ENCODE measurements at places on chromosomes 4 and X.

DNA sequence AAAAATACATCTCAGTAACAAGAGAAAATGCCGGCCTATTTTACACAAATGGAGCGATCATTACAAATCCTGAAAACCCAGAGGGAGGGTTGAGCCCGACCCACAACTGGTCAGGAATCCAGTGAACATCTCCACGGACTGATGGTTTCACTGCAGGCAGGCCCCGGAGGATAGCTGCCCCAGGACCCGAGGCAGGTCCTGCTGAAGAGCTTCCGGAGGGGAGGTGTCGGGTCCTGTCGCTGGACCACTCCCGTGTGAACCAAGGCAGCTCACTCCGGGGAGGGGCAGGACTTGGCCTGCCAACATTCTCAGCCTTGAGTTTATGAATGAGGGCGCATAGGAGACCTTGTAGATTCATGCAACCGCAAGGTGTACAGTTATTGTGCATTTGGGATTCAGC, 4.8 kb upstream of the CRMP1 start:
- no peak for DNase-seq

DNA sequence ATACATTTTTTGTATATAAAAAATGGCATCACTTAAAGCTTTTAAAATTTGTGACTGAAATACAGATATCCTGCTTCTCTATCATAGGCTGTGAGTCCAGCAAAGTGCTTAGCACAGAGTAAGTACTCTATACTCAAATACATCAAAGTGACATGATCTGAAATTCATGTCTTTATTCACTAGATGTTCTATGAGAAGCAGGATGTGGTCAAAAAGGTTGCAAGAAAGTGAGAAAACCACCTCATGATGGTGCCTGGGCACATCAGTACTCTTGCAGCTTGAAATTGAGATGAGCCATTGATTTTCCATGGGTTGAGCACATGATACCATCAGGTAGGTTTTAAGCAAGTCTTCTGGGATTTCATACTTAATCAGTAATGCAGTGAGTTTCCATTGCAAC, 20.4 kb upstream of the SFRP2 start:
- no peak for DNase-seq

- no peak for DNase-seq
Observed at GRCh38 chr4:135325264-135325663, 1123.7 kb upstream of the PABPC4L start.

GRCh38 chrX:56757327-56757726, 28.3 kb downstream of the NBDY start:
- no peak for DNase-seq

- no peak for DNase-seq
Observed at GRCh38 chr4:78057600-78058550, 752 bp downstream of the FRAS1 start.

DNA sequence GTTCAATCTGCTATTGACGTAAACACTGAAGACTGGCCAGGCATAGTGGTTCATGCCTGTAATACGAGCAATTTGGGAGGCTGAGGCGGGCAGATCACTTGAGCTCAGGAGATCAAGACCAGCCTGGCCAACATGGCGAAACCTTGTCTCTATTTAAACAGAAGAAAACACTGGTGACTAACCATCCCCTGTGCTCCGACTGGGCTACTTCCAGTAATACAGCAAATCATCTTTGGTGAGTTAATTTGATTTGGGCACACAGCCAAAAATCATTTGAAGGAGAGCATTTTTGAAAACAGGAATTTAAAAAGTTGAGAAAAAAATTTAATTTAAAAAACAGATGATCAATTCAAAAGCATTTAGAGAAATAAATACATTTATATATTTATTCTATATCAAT, 52.0 kb downstream of the SEC24D start:
- DNase-seq: peak; percentile 58

DNA sequence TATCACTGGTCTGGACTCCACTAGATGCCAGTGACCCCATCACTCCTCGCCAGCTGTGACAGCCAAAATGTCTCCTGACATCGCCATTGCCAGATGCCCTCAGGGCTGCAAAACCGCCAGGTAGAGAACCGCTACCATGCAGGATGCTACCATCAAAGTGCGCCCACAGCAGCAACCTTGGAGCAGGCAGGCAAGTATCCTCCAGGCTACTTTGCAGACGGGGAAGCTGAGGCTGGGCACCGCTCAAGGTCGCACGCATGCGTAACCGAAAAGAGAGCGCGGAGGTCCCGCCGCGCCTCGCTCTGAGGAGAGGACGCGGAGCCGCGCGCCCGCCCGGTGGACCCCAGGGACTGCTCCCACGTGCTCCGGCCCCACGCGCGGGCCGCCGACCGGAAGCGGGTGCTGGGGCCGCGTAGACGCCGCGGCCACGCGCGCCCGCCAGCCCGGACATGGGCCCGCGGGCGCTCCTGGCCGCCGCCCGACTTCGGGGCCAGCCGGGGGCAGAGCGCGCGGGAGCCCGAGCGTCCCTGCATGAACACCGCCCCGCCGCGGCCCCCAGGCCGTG, at the start of gene STS:
Gene STS, plus strand, starts transcription at position 300 of the 565 bp plus-strand sequence. CDS start 105,488 bp downstream, outside the sequence.
- peak; percentile 7 for DNase-seq

GRCh38 chrX:107601326-107601725, 27.0 kb upstream of the PRPS1 start:
- no peak for DNase-seq

- no peak for DNase-seq
Observed at GRCh38 chr4:77175201-77175611, 18.2 kb downstream of the CCNG2 start.

- peak; percentile 52 for DNase-seq
Observed at GRCh38 chr4:20408611-20409010, 156.9 kb downstream of the SLIT2 start.

DNA sequence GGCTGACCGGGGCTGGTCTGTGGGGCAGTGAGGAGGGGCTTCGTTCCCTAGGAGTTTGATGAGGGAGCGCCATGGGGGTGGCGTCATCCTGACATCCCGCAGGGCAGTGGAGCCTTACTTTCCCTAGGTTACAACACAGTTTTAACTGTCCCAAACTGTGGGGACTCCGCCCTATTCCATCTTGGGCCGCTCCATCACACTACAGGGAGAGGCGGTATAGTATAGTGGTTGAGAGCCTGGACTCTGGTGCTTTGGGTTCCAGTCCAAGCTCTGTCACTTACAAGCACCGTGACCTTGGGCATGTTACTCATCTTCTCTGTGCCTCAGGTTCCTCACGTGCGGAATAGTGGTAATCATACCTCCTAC, 44.2 kb downstream of the ZNF185 start:
- DNase-seq: no peak

- no peak for DNase-seq
Observed at GRCh38 chrX:17086317-17086716, 139.9 kb downstream of the REPS2 start.

DNA sequence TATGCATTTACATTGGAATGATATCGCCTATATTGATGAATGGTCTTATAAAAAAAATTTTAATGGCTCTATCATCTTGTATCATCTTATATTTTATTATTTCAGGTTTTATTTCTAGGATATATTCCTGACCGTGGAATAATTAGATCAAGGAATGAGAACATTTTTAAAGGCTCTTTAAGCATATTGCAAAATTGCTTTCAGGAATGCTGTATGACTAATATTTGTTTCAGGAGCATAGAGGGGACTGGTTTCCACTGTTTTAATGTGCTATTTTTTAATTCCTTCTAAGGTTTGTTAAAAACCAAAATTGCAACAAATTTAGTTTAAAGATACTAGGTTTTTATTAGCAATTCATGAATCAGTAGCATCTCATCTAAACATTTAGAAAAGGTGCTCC, 120.2 kb downstream of the BMPR1B start:
- peak; percentile 68 for DNase-seq

GRCh38 chr4:47690611-47691010, 147.3 kb downstream of the CORIN start:
- peak; percentile 16 for DNase-seq

GRCh38 chr4:35695003-35695402, 549.3 kb downstream of the ARAP2 start:
- no peak for DNase-seq

- no peak for DNase-seq
Observed at GRCh38 chr4:20317424-20317985, 65.8 kb downstream of the SLIT2 start.

- no peak for DNase-seq
Observed at GRCh38 chr4:81905971-81906370, 434.3 kb upstream of the RASGEF1B start.

DNA sequence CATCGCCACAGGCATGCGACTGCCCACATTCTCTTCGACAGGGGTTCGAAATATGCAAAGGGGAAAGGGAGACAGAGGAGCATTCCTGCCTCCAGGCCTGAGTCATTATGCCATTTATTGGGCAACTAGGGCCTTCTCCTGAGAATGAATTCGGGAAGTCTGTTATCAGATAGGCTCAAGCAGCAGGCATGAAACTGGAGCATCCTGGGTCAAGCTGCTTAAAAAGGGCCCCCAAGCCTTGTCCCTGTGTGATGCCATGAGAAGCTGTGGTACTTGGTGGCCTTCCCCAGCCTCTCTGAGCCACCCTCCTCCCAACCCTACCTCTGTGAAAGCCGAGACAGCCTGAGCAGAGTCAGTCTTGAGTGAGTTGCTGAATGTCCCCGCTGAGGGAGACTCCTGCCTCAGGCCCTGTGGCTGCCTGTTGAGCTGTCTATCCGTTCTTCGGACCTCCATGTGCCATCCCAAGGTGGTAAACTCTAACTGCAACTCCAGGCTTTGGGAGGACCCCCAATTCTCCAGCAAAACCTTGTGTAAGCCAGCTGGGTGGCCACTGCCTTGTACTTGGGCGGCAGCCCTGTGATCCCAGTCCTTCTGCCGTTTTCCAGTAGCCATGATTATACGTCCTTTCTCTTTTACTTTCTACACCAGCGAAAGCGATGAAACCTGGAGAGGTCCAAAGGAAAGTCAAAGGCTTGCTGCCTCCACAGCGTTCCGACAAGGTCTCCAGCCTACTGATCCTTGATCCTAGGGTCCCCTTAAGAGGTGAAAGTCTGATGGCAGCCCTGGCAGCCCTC, 37.7 kb downstream of the NBDY start:
- peak; percentile 73 for DNase-seq

DNA sequence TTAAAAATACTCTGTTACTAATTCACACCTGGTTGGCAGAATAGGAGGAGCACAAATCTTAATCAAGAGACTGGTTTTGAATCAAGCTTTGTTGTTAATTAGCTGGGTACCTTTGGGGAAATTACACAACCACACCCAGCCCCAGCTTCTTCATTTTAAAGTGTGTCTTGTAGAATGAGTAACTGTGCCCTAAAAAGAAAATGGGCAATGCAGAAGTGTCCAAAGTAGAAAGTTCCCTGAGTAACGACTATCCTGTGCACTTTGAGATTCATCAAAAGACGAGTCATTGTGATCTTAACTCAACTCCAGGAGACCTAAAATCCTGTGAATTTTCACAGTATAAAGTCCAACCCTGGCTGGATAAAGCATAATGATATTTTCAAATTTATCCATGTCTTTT, 792.3 kb upstream of the HS3ST1 start:
- DNase-seq: no peak

DNA sequence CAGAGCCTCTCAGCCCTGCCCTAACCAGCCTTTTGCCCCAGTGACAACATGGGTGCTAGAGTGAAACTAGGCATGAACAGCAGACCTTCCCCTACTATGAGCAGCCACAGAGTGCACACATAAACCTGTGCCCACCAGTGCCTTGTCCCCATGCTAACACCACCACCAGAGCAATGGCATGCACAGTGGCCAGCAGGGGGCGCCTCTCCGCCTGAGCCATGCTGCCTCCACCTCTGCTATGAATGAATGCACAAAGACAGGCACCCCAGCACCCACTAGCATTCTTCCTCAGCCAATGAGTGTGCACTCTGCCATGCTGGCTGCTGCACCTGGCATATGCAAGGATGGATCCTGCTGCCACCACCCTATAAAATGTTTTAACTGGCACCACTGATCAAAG, 286.9 kb upstream of the FGF16 start:
- DNase-seq: no peak

All from amniotic epithelial cell (primary cell).